Activated T-cell treated with anti-CD3 and anti-CD28 coated beads, Interleukin-2, amount 50 U/mL, for 48 hours (primary cell): ENCODE measurements at places on chromosomes 6 and 20.

- DNase-seq: peak; percentile 26
These were observed 76.2 kb upstream of the FOXP4 start for GRCh38 chr6:41470029-41470330.

- no peak for DNase-seq
These were observed 899.0 kb downstream of the TFAP2A start for GRCh38 chr6:9515633-9516606.

GRCh38 chr6:24796616-24797290 is 2.0 kb downstream of the ARMH2 start:
- no peak for DNase-seq

DNA sequence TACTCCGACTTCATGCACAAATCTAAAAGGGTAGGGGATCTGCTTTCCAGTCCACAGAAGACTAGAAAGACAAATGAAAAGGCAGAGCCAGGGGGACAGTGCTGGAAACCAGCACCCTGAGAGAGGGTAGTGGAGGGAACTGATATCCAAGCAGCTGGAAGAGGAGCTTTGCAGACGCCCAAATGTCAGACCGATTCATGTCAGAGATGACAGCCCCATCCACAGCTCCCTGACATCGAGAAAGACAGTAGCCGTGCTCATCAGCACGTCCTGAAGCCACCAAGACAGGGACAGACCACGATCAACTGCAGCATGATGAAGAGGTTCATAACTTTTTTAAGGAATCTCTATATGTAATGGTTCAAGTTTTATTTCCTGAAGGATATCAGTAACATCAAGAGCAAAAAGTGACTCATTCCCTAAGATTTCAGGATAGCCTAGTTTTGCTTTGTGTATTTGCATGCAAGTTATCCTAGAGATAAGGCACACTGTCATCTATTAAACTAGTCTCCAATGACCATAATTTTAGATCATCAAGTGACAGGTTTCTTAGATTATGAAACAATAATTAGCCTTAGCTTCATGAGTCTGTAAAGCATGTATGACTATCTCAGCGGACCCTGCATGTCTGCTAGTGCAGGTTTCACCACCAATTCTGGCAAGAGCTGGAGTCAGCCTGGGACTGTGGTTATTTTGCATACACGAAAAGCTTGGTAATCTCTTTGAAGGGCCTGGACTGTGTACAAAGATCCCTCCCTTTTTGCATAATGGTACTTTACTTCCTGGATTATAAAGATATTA is 43.0 kb downstream of the PRDM1 start:
- DNase-seq: no peak

GRCh38 chr6:49888742-49889431 is 22.6 kb upstream of the CRISP1 start:
- no peak for DNase-seq

DNA sequence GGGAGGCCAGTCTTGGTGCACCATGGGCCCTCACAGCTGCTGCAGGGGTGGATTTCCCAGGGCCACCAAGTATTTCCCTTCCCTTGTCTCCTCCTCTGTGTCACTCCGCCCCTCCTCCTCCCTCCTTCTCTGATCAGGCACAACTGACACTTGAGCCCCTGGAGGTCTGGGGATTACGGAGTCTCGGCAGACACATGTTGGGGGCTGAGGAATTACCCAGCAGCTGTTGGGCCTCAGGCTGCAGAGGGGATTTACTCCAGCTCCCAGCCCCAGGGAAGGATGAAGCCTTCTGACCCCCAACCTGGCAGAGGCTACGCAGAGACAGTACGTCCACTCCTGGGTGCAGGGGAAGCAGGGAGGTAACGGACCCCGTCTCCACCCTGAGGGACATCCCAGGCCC is 420.5 kb upstream of the SULF2 start:
- no peak for DNase-seq

- peak; percentile 70 for DNase-seq
These were observed 547.9 kb upstream of the SLC35B3 start for GRCh38 chr6:8983202-8983688.

GRCh38 chr20:57047281-57048026 is 219.0 kb downstream of the BMP7 start:
- no peak for DNase-seq

DNA sequence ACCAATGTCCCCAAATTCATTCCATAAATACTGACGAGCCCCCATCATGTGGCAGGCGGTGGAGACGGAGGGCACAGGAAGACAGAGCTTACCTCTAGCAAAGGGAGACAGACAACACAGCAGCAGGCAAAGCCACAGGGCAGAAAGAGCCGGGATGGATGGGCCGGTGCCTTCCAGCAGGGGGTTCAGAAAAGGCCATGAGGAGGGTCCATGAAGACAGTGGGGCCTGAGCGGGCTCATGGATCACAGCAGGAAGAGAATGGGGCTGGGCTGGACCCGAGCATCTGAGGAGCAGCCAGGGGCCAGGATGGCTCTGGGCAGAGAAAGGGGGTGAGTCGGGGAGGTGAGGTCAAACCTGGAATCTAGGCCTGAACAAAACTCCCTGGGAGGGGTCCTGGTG is 42.0 kb downstream of the PREX1 start:
- DNase-seq: no peak

DNA sequence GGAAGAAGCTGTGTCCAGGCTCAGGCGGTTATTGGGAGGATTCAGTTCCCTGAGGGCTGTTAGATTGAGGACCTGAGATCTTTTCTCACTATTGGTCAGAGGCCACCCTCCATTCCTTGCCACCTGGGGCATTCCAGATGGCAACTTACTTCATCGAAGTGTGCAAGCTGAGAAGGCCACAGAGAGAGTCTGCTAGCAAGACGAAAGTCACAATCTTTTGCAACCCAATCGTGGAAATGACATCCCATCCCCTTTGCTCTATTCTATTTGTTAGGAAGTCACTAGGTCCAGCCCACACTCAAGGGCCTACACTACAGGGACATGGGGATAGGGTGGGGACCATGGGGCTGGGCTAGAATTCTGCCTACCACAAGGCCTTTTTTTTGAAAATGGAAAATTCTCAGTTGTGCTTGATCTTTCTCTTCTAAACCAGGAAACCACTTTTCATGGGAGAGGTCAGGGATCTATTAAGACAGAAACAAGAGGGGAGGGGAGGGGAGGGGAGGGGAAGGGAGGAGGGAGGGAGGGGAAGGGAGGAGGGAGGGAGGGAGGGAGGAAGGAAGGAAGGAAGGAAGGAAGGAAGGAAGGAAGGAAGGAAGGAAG is 217.2 kb downstream of the BCAS1 start:
- no peak for DNase-seq

DNA sequence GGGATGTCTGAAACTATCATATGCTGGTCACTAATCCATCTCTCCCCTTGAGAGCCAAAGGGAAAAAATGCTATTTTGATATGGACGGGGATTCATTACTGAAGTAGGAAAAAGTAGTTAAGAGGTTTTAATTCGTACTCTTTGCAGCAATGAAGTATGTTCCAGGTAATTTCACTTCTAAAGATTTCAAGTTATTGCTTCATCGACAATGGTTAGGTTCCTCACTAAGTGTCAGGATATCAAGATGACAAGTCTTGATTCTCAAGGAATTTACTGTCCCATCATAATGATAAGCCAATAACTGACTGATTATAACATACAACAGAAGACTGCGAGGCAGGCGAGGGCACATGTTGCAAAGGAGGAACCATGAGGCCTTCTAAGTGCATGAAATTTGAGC is 57.0 kb downstream of the GMDS start:
- no peak for DNase-seq

DNA sequence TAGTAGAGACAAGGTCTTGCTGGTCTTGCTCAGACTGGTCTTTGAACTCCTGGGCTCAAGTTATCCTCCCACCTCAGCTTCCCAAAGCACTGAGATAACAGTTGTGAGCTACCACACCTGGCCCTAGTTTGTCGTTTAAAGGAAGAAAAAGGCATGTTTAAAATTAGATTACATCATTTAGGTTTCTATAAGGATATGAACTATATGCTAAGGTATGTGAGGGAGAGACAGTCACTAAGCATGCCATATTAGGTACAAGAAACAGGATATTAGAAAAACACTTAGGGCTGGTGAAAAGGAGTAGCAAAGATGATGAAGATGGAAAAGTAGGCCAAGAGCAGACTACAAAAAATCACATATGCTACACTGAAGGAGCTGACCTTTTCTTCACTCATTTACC is 106.4 kb downstream of the ASCC3 start:
- no peak for DNase-seq

DNA sequence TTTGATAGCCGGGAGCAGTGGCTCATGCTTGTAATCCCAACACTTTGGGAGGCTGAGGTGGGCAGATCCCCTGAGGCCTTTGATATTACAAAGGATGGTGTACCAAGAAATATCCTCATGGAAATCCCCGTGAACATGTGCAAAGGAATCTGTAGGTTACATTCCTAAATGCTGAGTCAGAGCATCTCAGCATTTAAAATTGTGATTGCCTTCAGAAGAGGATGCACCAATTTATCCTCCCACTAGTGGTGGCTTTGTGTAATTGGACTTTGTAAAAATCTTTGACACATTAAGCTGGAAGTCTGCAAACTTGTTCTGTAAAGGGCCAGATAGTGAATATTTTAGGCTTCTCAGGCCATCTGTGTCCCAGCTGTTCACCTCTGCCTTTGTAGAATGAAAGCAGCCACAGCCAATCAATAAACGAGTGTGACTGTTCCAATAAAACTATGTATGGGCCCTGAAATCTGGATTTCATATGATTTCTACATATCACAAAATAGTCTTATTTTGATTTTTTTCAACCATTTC is 11.8 kb downstream of the TMEM14B start:
- no peak for DNase-seq

DNA sequence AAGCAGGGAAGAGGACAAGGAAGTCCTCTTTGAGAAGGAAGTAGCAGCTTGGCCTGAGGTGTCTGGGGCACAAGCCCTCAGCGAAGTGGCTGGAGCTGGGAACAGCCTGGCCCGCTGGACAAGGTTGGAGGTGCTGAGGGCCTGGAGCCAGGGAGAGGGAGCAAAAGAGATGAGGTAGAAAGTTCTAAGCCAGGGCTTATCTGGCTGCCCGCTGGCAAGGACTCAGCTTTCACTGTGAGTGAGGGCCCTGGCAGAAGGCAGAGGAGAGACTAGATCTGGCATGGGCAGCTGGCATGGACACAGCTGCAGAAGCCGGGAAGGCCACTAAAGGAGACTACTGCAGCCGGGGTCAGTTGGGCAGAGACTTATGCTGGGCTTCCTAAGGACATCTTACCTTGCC is 21.8 kb upstream of the PCMTD2 start:
- DNase-seq: no peak

- DNase-seq: no peak
These were observed 54.4 kb upstream of the PBOV1 start for GRCh38 chr6:138272533-138273315.

DNA sequence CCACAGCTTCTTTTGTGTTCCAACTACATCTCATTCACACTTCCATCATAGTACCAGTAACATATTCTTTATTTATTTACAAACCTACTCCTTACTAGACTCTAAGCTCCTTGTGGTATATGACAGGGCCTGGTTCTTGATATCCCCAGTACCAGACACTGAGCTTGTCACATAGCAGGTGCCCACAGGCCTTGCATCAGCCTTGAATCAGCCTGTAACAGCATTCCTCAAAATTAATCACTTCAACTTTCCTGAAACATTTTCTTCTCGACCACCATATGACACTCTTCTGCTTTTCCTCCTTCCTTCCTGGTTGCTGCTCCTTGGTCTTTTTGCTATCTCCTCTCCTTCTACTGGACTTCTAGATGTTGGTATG is 24.7 kb upstream of the SRPK1 start:
- DNase-seq: no peak

- no peak for DNase-seq
These were observed 509.7 kb upstream of the SULF2 start for GRCh38 chr20:48294942-48295341.

DNA sequence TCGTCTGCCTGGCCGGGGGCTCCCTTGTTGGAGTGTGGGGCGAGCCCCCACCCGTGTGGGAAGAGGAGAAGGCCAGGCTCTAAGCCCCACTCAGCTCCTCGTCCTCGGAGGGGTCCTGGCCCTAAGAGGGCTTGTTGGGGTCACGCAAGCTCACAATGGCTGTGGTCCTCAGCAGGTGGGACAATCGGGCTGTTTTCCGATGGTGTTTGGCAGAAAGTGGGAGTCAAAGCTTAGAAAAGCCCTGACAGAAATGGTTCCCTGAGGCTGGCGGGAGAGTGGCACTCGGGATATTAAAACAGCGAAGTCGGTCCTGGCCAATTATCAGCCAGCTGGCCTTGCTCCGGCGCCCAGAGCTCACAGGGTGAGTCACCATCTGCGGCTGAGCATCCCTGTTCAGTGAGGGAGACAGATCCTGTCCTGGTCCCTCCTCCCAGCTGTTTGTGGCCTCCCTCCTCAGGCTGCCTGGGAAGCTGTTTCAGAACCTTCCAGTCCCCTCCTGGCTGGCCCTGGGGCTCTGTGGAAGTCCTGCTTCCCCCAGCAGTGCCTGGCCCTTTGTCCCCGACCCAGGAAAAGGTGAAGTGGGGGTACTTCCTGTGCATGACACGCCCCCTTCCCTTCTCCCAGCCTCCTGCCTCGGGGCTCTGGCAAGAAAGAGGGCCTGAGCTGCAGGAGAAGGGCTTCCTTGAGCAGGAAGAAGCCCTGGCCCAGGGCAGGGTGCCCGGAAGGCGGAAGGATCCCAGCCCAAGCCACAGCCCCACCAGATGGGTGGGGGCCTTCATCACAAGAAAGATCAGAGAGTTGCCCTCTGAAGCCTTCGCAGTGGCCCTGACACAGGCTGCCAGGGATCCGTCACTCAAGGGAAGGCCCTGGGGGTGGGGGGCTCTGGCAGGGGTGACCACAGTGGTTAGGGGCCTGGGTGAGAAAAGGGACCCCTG is 53.6 kb upstream of the BHLHE23 start:
- no peak for DNase-seq

GRCh38 chr6:57078531-57079207 is 11.3 kb upstream of the ZNF451 start:
- no peak for DNase-seq

GRCh38 chr6:7215131-7215530 is 97.9 kb downstream of the SSR1 start:
- no peak for DNase-seq

DNA sequence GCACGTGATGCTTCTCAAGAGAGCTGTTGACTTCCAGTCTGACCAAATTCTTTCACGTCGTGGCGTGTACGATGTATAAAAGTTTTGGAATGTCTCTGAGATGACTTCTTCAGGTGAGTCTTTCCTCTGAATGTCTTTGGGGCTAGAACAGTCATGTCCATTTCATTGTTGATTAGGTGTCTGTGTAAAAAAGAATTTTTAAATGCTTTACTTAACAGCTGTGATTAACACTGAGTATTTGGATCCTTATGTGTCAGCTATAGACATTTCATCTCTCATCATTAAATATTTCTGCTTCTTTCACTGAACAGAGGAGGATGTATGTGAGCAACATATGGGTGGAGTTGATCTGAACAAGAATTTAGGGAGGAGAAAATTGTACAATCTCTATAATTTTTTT is 29.3 kb upstream of the KIF13A start:
- no peak for DNase-seq

DNA sequence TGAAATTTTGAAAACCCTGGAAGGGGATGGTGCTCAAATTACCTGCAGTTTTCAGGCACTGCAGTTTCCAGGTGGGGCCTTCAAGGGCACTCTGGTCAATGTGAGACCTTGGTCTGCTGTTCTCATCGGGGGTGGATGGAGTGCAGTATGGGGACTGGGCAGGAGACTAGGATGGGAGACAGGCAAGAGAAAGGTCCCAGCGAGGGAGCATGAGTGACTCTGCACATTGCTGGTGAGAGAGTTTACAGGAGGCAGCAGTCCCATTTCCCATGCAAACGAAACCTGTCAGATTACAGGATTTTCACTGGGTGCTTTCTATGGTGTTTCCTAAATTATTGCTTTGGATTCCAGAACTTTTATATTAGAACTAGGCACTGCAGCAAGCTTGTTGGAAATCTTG is 73.5 kb upstream of the DTNBP1 start:
- DNase-seq: no peak
